D341Med (cell line): ENCODE measurements at places on chromosomes 4 and X.

DNA sequence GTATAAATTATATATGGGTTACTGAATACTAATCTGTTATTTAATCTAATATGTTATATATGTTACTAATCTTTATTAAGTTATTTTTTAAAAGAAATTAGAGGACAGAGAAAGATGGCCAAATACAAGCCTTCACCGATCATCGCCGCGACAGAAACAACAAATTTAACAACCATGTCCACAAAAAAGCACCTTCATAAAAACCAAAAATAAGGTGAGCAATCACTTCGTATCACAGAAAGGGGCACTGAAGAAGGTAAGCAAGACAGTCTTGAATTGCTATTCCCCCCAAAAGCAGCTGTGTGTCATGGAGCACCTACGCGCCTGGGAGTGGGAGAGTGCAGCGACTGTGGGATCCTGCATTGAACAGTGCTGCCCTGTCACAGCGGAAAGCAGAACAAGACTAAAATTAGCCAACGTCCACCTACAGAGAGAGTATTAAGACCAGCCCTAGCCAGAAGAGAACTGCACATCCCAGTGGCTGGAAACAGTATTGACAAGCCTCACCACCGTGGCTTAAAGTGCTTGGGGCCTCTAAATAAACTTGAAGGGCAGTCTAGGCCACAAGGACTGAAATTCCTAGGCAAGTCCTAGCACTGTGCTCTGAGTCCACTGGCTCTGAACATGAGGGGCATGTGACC, 38.5 kb downstream of the LRBA start:
- no peak for DNase-seq

- DNase-seq: no peak
These were observed 169.7 kb downstream of the FRMPD4 start for GRCh38 chrX:12307961-12308360.

- no peak for DNase-seq
These were observed 76.5 kb downstream of the PCDH18 start for GRCh38 chr4:137455647-137456321.

GRCh38 chr4:47484168-47484567, 907 bp upstream of the ATP10D start:
- no peak for DNase-seq

DNA sequence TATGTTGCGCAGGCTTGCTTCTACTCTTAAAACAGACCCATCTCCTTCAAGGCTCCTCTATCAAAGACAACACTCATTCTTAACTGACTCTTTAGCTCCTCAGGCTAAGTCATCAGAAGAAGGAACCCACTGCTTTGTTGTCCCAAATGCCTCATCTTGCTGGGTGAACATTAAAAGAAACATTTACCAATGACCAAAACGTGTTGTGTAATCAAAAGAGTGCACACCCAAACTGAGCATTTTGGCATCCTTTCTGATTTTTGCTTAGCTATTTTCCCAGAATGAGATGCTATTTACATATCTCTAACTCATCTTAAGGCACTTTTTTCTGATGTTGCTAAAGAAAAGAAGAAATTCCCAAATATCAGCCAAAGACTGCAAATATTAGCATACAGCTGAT, 131.7 kb upstream of the VCX3A start:
- no peak for DNase-seq

GRCh38 chr4:4436244-4436823, 49.4 kb downstream of the NSG1 start:
- DNase-seq: no peak

GRCh38 chr4:134122903-134123302, 78.7 kb downstream of the PABPC4L start:
- DNase-seq: no peak

DNA sequence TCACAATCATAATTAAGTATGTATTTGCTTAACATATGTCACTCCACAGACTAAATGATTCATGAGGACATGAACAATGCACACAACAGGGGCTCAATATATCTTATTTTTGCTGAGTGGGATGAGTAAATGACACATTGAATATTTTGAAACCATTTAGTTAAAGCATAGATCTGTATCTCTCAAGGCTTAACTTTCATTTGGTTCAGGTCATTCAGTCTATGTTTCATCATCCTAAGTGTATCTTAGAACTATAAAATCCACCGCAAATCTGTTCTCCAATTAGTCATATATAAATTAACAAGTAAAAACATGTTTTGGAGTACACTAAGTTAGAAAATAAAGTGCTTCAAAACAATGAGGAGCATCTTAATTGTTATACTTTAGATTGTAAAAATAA, 45.8 kb downstream of the AREG start:
- no peak for DNase-seq

GRCh38 chr4:184957446-184958115, 60.7 kb upstream of the HELT start:
- DNase-seq: peak; percentile 3

DNA sequence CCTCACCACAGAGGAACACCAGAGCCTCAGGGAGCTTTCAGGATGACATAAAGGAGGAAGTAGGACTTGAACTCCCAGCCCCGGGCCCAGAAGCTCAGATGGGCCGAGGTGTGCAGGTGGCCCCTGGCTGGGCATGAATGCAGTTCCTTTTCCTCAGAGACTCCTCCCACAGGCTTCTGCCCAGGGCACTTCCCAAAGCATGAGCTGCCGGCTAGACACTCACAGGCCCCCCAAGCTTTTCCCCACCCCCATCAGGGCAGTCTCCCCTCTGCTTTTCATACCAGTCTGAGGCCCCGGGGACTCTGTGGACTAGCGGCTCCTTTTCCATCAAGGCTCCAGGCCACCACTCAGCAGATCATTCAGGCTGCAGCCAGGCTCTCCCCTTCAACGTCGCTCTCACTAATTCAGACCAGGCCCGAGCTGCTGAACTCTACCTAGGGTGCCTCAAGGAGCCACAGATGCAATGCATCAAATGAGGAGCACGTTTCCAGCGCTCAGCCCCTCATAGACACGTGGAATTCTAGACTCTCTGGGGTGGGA, 36.9 kb downstream of the HMX1 start:
- DNase-seq: peak; percentile 11

GRCh38 chrX:154351183-154352011, 23.0 kb downstream of the FLNA start:
- no peak for DNase-seq
